ENCODE measurements at places on chromosomes 12 and 14.
A peak's percentile ranks its signal among the peaks of the same experiment; 100 is the strongest.

DNA sequence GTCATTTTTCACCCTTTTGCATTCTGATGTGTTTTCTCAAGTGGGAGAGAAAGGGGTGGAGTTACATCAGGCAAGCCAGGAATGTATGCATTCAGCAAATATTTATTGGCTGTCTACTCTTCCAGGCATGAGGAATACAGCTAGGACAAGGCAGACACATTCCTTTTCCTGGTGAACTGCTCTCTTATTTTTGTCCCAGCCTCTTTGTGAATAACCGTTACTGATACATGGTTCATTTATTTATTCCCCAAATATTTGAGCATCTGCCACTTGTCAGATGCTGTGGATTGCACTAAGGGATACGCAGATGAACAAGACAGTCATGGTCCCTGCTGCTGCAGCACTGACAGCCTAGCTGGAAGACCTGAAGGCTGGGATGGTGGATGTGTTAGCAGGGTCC lies 6.1 kb downstream of the PELI2 start:
- no peak for DNase-seq

- DNase-seq: no peak
Measured at GRCh38 chr14:98578204-98578603, 693.8 kb downstream of the BCL11B start.

DNA sequence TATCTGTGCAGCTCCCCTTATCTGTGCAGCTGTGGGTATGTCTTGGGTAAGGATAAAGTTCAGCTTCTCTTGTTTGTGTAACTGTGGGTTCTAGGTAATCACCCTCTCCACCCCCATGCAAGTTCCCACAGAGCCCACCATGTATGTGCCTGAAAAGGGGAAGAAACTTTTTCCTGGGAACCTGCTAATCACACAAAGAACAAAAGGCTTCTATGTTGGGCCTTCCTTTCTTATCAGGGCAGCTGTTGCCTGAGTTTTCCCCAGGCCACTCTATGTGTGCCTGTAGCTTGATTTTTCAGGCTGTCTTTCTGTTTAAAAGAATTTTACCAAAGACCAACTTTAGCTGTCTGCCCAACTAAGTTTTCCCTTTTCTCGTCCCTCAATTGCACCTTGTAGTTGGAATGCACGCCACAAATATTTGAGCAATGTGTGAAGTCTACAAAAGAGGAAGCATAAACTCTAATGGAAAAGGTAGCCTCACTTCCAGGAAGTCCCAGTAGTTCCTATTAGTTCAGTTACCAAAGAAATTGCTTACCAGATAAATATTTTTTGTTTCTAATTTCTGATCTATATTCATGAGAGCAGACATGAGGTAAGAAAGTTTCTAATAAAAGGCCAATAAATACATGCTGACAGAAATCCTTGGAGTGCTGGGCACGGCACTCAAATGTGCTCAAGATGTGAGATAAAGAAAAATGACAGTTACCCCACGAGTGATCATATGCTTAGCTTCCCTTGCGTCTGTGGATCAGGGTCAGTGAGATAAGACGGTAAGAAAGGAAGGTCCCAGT lies 2.7 kb upstream of the GALC start:
- DNase-seq: no peak

DNA sequence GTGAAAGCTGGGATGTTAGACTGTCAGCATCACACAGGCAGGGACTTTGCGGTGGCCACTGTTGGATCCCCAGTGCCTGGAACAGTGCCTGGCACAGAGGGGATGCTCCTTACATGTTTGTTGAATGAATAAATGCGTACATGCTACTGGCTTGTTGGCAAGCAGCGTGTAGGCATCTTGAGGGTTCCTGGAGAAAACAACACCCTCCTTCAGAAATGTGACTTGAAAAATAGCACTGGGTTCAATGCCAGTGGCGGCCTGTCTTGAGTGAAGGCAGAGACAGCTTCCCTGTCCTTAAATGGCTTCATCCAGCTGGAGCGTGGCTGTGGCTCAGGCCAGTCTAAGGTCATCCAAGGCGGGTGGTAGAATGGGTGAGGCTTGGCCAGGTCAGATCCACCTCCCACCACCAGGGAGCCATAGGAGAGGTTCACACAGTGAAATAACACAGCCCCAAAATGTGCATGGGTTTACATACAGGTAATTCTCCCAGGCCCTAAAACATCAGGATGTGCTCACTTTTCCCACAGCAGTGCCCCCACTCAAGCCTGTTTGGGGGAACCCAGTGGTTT lies 171.4 kb downstream of the PHETA1 start:
- no peak for DNase-seq

DNA sequence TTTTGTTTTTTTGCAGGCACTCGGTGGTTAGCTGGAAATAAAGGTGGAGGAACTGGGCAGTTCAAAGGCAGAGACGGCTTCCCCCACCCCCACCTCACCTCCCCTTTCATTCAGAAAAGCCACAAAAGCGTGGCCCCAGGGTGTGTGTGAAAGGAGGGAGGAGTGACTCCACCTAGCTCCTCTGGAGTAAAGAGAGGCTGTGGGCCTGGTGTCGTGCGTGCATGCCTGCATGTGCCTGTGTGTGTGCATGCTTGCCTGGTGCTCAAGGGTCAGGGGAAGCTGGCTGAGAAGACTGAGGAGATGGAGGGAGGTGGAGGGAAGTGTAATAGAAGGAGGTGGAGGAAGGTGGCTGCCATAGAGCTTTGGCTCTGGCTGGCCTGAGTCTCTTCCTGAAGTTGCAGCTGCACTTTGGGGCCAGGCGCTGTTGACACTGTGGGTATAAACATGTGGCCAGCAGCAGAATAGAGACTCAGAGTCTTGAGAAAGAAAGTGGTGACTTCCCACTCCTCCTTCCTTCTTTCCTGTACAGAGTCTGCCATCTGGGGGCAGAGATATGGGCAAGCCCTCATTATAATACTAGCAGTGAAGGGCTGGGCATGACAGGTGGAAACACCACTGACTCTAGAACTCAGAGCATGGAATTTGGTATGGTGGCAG lies 36.9 kb upstream of the SINHCAF start:
- DNase-seq: no peak

DNA sequence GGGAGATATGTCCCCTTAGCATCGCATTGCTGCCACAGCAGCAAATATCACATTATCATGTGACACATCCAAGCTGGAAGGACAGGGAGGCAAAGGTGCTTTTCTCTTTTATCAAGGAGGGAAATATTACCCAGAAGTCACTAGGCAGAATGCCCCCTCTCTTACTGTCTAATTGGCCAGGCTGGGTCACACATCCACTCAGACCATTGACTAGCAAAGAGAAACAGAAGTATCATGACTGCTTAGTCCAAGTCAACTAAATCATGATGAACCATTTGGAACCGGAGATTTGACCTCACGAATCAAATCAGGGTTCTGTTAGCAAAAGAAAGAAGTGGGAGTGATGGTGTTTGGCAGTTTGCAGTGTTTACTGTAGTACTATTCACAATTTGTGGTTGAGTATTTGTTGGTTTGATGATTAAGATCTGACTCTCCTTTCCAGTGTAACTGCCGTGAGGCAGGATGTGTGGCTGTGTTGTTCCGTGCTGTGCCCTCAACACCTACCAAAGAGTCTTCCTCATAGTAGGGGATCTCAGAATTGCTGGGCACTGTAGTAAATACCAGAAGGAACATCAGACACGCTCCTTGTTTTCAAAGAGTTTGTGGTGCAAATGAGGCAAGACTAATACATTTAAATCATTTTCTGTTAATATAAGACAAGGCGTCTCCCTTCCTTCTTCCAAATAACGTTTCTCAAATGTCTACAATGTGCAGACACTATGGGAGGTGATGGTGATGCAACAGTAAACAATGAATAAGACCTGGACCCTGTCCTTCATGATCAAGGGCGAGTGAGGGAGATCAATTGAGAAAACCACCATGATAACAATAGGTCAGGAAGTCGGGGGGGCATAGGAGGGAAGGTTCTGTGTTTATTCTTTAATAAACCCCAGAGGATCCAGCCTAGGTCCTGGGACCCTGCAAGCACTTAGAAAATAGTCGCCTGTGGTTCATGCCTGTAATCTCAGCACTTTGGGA lies 194.4 kb upstream of the CRY1 start:
- no peak for DNase-seq

- no peak for DNase-seq
Measured at GRCh38 chr12:124756166-124756565, 107.5 kb downstream of the SCARB1 start.

DNA sequence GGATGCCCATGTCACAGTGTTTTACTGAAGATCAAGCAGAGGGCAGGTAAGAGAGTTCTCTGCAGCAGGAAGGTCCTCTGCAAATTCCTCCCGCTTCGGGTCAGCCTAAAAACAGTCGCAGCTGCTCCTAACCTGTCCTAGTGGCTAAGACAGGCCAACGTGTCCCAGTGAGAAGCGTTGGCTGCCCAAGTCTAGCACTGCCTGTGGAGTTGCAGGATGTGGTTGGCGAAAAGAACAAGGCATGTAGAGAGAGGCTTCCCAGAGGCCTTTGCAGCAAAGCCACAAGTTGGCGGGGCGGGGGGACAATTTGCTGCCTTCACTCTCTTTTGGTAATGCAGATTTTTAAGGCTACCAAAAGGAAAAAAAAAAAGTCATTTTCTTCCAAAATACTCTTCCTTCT lies 340.1 kb downstream of the BCL11B start:
- peak; percentile 47 for DNase-seq

- DNase-seq: no peak
Measured at GRCh38 chr14:20614038-20614840, 23.1 kb upstream of the RNASE12 start.

DNA sequence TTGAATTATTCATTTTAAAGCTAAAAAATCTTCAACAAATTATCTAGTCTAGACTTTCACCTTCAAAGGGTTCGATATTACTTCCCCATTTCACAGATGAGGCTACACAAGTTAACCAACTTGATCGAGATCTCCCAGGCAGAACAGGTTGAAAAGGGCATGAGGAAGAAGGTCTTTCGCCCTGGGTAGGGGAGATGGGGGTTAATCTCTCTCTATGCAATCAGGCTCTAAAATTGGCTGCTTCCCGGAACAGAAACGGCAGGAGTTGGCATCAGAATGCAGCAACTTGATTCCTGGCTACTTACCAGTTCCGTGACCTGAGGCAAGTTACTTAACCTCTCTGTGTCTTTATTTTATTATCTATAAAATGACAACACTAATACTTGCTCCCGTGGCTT lies 2.4 kb upstream of the CISTR start:
- no peak for DNase-seq

DNA sequence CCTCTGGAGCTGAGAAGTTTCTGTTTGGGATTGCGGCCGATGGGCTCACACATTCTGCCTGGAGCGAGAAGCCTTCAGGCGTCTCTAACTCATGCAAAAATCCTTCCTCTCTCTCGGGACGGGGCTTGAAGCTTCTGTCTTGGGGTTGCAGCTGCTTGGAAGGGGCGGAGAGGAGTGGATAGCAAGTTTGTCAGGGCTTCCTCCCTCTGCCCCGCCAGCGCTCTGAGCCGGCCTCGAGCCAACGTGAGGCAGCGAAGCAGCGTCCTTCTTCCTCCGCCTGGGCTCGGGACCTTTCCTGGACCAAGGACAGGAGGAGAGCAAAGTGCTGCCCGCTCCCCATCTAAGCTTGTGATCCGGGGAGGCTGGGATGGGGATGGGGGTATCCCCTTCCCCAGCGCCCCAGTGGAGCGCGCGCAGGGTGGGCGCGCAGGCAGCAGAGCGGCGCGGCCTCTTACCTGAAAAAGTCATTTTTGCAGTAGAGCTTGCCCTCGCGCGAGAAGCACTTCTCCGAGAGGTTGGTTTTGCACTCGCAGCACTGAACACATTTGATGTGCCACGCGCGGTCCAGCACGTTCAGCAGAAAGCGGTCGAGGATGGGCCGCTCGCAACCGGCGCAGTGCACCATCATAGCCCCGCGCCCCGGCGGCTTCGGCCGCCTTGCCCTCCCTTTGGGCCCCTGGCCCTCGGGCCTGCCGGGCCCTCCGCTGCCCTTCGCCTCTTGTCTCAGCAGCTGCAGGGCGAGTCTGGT lies 626 bp downstream of the LHX5 start:
- DNase-seq: no peak

- DNase-seq: no peak
Measured at GRCh38 chr14:32403688-32404087, 74.6 kb downstream of the AKAP6 start.

- no peak for DNase-seq
Measured at GRCh38 chr14:85358136-85358785, 171.7 kb upstream of the FLRT2 start.

DNA sequence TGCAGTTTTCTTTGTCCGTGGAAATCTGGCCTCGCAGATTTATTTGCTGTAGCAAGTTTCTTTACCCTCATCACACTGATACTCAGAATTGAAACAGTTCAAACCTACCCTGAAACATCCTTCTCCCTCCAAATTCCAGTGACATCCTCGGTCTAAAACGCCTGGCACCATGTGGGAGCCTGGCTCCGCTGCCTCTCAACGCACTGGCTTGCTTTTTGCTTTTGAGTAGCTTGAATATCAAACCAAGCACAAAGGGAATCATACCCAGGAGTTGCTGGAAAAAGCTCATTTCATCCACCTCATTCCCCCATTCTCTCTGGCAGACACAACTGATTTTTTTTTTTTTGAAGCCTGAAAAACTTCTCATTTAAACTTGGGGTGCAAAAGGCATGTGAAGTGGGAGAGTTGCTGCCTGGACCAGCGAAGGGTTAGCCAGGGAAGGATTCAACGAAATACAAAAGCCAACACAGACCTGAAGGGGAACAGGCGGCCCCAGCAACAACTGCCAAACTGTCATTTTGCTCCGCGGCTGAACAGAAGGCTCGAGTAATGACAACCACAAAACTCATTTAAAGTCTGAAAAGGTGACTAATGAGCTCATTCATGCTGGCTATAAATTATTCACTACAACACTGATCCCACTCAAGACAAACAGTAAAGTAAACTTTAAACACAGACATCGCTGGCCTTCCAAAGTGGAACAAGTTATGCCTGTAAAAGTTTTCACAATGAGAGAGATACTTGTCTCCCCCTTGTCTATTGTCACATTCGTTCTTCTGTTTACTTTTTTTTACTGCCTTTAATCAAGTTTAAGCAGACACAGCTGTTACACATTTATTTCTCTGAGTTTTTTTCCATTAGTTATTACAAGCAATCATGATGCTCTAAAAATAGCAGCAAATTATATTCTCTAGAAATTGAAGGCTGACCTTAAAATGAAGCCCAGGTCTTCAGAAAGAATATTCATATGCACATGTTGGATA lies 12.5 kb upstream of the FOXN3 start:
- DNase-seq: no peak

DNA sequence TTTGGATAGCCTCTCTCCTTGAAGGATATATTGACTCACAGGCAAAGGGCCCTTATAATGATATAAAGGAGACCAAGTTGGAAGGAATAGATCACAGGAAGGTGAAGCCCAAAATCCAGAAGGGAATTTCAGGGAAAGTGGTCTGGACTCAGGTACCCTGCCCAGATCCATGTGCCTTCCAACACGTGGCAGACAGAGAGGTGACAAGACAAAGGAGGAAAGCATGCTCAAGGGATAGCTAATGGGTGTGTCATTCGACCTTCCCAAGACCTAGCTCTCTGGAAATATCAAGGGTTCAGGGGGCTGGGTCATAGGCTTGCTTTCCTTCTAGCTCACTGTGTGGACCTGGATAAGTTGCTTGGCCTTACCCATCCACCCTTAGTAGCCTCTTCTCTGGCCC lies 214.3 kb downstream of the ZFP36L1 start:
- DNase-seq: no peak

DNA sequence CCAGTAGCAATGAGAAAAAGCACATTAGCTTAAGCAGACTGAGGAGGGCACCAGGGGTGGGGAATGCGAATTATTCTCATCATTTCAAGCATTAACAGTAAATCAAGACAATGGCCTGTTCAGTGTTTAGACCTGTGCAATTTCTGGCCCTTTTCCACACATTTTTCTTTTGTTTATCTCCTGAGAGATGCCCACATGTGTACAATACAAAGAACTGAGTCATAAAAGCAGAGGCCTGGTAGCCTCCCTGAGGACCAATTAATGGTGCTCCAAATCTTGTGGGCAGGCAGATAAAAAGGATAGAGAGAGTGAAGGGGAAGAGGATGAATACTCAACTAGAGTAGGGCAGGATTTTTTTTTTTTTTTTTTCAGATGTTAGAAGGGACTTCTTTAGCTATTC lies 480.8 kb downstream of the RERGL start:
- no peak for DNase-seq
